Activated naive CD8-positive, alpha-beta T cell treated with anti-CD3 and anti-CD28 coated beads, Interleukin-2, amount 10 ng/mL, durations not matched to agents 7 days and 5 days (primary cell): ENCODE measurements at places on chromosomes 13 and 19. TPM values are rescaled to one million over a fixed set of nuclear protein-coding genes. Genes with fewer than 3 reads are reported as not detected.

CGB3 gene
- not detected for total RNA-seq

CGB2 gene
- not detected for total RNA-seq

ZNF44 gene
- total RNA-seq = 20.8 TPM

SCN1B gene
- total RNA-seq = 0.85 TPM

DMWD gene
- 47.0 TPM for total RNA-seq

LILRB2 gene
- total RNA-seq = 0.55 TPM

SLC10A2 gene
- not detected for total RNA-seq

SCAF1 gene
- 66.9 TPM for total RNA-seq

MBD3L3 gene
- total RNA-seq = not detected

SPINT2 gene
- total RNA-seq = 50.3 TPM

DNAAF3 gene
- not detected for total RNA-seq

RCBTB1 gene
- total RNA-seq = 18.9 TPM

PSG1 gene
- not detected for total RNA-seq

TINCR gene
- 0.99 TPM for total RNA-seq

CTXN1 gene
- total RNA-seq = not detected

OR10H1 gene
- not detected for total RNA-seq

LGALS7B gene
- not detected for total RNA-seq

GIPR gene
- 18.4 TPM for total RNA-seq

ZNF799 gene
- total RNA-seq = 7.9 TPM

LGI4 gene
- 0.28 TPM for total RNA-seq

HSPH1 gene
- total RNA-seq = 71.2 TPM

DEDD2 gene
- total RNA-seq = 42.2 TPM

CYP2A6 gene
- 0.55 TPM for total RNA-seq

PLPPR3 gene
- not detected for total RNA-seq

LGALS14 gene
- not detected for total RNA-seq

ZNF813 gene
- total RNA-seq = 6.1 TPM

MICU2 gene
- total RNA-seq = 36.2 TPM

VRK3 gene
- 82.1 TPM for total RNA-seq

SOHLH2 gene
- total RNA-seq = not detected

SYCN gene
- not detected for total RNA-seq

PSG11 gene
- total RNA-seq = not detected

IRS2 gene
- 5.3 TPM for total RNA-seq

SIRT6 gene
- total RNA-seq = 30.1 TPM

CEACAM4 gene
- total RNA-seq = not detected

ZNF112 gene
- 0.30 TPM for total RNA-seq
